ENCODE measurements at places on chromosomes 2 and 18.

DNA sequence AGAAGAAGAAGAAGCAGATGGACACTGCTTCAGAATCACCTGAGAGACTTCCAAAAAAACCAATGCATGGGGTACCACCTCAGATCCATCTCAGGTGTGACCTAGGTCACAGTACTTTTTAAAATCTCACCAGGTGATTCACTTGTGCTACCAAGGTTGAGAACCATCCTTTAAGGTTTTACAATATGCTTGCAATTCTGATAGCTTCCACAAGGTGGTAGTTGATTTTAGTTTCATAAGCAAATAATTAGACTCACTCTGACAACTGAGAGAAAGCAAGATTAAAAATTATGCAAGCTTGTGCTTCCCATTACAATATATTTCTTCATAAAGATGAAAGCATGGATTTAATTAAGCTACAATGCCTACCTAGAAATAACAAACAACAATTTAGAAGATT lies 355.1 kb downstream of the EN1 start:
- DNase-seq, result no peak

DNA sequence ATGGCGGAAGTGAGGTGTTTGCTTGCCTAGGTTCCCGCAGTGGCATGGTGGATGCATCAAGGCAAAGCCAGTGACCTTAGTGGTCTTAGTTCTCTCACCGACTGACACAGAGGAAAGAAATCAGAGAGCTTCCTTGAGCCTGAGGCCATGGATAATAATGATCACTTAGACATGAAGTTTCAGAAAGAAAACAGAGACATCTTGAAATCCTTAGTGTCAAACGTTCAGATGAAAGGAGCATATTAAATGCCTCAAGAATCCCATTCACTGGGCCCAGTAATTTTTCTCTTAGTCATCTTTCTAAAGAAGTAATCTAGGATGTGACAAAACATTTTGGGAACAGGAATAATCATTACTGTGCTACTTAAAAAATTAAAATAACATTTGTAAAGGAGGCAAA lies 35.2 kb downstream of the COPS8 start:
- DNase-seq, result no peak

DNA sequence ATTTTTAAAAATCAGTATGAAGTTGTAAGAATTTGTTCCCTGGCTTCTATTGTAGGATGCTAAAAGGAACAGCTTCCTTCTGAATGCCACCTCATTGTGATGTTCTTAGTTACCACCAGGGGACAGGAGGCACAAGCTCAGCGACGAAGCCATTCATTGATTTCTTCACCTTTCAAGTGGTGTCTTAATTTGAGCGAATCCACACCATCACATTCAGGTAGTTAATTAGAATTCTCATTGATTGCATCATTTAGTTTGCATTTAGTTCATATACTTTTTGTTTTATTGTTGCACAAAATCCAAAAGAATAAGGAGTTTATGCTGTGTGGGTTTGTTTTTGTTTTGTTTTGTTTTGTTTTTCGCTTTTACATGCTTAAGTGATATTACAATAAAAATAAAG lies 23.1 kb downstream of the CYP27C1 start:
- no peak for DNase-seq

DNA sequence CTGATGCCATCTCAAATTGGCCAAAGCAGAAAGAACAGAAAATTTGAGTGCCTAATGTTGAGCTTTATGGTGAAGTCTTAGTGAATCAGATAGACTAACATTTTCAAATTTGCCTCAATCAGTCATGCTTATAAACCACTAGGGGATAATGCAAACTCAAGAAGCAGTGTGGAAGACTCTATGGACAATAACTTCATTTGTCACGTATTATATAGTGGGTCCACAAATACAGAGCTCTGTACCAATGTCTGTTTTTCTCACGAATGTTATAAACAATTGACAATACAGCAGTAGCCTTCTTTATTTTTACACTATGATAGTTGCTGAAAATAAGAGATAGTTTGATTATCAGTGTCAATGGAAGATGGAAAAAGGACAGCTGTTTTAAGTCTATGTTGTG lies 190.8 kb upstream of the SLC8A1 start:
- no peak for DNase-seq

- no peak for DNase-seq
These were observed 49.9 kb downstream of the MTCL1 start for GRCh38 chr18:8754995-8755960.

- DNase-seq, result no peak
These were observed 180.6 kb upstream of the EPAS1 start for GRCh38 chr2:46116553-46116991.

DNA sequence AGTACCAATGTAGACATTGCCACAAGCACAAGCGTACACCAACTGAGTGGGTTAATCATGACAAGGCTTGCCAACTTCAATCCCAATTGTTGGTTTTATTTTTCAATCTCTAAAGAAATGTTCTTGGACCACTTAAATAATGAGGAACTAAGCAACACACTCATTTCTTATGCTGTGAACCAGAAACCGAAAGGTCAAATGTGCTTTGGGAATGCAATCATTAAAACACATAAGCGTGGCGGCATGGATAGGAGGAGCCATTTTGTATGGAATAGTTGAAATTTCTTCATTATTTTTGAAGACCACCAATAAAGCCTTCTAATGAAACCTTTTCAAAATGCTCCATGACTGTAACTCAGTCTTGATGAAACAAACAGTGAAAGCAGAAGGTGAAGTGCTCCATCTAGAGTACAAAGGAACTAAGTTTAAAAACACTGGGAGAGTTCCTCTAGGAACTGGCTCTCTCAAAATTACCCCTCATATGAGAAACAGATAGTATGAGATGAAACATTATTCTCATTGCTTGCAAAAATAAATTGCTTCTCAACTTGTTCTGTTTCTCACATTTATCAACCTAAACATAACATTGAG lies 113.2 kb upstream of the CHST9 start:
- DNase-seq, result no peak

- DNase-seq, result no peak
These were observed 166.0 kb upstream of the FAM98A start for GRCh38 chr2:33765122-33765521.

DNA sequence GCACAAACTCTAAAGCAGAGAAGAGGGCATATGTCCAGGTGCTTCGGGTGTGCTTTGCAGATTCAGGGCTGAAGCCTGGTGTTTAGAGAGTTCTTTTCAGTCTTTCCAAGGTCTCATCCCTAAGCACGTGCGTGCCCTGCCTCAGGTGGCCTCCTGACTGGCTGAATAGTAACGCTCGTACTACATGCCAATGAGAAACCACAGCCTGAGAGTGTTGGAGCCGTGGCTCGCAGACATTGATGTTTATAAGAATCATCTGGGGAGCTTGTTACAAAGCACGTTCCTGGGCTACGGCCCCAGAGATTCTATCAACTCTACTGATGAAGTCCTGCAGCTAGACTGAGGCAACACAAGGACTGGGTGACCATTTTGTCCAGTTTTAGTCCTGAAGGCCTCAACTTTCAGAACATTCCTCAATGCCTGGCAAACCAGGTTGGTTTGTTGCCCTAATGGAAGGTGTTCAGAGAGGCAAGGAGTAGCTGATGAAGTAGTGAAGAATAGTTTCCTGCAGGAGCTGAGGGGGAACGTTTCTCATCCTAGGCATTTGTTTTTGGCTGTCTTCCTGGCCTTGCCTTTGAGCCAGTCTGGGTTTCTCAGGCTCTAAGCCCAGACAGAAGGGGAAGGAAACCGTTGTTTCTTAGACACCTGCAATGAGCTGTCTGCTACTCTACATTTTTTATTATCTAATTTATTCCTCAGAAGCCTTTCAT lies 31.5 kb upstream of the HAAO start:
- DNase-seq, result no peak
